ENCODE measurements at places on chromosomes 7 and 10. TPM values are rescaled to one million over a fixed set of nuclear protein-coding genes. Genes with fewer than 3 reads are reported as not detected.
A peak's percentile ranks its signal among the peaks of the same experiment; 100 is the strongest.

DNA sequence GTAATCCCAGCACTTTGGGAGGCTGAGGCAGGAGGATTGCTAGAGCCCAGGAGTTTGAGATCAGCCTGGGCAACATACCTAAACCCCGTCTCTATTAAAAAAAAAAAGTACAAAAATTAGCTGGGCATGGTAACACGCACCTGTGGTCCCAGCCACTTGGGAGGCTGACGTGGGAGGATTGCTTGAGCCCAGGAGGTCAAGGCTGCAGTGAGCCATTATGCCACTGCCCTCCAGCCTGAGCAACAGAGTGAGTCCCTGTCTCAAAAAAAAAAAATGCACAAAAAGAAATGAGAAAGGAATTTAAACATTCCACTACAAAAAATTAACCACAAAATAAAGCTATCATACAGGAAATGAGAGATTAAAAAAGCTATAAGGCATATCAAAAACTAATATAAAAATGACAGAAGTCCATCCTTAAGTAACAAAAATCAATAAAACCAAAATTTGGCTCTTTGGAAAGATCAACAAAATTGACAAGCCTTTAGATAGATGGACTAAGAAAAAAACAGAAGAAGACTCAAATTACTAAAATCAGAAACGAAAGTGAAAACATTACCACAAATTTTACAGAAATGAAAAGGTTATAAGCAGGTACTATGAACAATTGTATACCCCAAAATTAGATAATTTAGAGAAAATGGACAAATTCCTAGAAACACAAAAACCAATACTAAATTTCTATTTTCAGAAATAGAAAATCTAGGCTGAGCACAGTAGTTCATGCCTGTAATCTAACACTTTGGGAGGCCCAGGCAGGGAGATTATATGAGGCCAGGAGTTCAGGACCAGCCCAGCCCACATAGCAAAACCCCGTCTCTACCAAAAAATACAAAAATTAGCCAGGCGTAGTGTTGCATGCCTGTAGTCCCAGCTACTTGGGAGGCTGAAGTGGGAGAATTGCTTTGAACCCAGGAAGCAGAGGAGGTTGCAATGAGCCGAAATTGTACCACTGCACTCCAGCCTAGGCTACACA, 42.4 kb upstream of the NANOS1 start:
- DNase-seq: peak; percentile 43

DNA sequence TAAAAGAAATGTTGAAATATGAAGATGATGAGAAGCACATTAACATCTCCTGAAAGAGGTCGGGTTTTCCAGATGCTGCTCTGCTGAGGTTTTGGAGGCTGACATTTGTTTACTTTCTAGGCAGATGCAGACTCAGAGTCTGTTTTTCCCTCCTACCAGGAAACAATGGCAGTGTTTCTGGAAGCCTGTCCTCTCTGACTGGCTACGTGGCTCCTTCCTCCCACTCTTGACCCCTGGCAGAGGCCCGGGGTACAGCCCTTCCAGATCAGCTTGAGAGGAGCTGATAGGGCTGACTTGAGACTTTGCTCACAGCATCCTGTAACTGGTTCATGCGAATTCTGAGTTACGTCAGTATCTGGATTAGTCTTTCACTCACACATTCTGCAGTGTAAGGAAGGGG, 41.1 kb upstream of the IL15RA start:
- no peak for DNase-seq

Gene IFIT3
- total RNA-seq: 6.1 TPM

- no peak for DNase-seq
Measured at GRCh38 chr7:106589198-106589879, 71.6 kb downstream of the CCDC71L start.

GRCh38 chr7:135991322-135991721, 14.2 kb upstream of the MTPN start:
- no peak for DNase-seq

DNA sequence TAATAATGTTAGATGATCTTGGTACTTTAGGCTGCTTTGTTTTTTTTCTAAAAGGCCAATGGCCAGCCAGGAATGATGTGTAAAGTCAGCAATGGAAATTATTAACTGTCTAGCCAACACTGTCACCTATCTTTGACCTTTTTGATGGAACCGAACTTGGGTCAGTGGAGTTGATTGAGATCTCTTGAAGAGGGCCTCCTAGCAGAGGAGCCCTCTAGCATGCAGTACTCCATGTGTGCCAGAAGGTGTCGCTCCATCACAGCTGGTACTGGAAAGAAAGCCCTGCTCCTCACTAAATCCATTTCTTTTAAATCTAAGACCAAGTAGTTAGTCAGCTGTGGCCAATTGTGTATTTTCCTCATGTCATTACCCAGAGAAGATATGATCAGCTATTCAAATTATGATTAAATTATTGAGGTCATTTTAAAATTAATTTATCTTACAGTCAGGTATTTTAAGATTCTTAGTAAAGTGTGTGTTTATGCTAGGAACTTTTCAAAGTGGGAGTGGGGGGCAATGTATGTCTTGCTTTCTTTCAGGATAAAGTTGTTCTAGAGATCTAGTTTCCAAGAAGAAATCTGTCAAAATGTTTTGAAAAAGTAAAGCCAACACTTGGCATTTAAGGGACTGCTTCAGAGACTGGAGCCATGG, 33.1 kb upstream of the CROT start:
- no peak for DNase-seq

Gene FZD1
- 16.5 TPM for total RNA-seq

DNA sequence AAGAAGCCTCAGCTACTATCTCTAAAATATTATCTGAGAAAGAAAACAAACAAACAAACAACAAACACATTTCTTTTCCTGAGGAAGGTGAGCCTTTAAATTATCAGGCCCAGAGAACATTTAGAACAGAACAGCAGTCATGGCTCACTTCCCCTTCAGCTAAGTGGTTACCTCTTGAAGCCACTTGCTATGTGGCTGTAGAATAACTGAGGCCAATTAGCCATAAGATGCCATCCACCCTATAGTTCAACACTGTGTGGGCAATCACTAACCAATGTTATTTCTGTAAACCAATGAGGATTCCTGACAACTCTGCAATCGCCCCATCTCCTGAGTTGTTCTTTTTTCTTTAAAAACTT, 3.7 kb upstream of the UPP1 start:
- DNase-seq: no peak

Gene TMEM120A
- total RNA-seq: 45.9 TPM

DNA sequence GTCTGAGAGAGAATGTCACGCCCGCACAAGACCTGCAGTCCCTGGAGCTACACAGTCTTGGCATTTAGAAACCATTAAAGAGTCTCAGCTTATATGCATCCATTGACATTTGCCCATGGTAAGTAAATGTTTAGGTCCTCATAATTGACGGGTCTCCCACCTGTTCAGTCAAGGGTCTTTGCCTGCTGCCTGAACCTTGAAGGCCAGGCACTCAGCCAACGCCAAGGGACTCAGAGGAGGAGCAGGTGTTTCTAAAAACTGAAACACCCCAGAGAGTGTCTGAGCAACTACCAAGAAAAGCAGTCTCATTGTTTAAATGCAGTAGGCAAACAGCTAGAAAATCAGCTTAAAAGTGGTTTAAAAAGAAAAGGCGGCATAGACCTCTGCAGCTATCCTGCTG, 264.7 kb upstream of the AKR1E2 start:
- no peak for DNase-seq

GRCh38 chr10:5476918-5477525, 22.3 kb downstream of the CALML5 start:
- no peak for DNase-seq

DNA sequence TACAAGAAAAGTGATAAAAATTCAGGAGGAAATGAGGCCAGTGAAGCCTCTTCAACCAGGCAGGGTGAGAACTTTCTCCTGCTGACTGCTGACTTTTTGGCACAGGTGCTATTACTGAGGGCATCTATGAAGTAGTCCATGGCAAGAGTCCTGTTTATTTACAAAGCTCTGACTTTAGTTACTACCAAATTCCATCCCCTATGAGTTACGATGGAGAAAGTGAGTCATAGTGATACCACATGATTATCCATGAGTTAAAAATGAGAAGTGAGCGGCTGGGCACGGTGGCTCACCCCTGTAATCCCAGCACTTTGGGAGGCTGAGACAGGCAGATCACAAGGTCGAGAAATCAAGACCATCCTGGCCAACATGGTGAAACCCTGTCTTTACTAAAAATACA, 19.9 kb downstream of the CCDC3 start:
- no peak for DNase-seq

DNA sequence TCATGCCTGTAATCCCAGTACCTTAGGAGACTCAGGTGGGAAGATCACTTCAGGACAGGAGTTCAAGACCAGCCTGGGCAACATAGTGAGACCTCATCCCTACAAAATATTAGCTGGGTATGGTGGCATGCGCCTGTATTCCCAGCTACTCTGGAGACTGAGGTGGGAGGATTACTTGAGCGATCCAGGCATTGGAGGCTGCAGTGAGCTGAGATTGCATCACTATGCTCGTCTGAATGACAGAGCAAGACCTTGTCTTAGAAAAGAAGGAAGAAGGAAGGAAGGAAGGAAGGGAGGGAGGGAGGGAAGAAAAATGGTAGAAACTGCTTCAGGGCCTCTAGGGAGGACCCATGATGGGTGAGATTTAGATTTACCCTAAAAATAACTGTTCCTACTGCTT, 112.3 kb downstream of the SPDYE5 start:
- DNase-seq: no peak

- no peak for DNase-seq
Measured at GRCh38 chr7:86929293-86930109, 130.0 kb downstream of the ELAPOR2 start.

DNA sequence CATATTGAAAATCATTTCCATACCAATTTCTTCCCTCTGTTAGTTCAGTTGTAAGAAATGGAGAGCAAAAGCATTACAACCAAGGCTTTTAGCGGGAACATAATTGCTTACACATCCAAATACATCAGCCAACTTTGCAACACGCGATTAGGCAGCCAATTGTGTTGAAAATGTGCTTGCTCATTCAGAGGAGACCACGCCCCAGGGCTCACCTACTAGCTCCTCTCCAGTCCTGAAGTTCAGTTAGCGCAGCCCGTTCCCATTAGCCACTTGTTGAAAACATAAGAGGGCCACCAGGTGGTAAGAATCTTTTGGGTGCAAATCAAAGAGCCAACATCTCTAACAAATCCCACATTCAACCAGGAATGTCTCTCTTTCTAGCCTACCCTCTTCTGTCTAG, 213.2 kb upstream of the MDFIC start:
- no peak for DNase-seq

Gene UBE3C
- total RNA-seq: 69.5 TPM

Gene HIPK2
- 21.9 TPM for total RNA-seq

- DNase-seq: no peak
Measured at GRCh38 chr10:131944412-131944811, 37.3 kb downstream of the BNIP3 start.

DNA sequence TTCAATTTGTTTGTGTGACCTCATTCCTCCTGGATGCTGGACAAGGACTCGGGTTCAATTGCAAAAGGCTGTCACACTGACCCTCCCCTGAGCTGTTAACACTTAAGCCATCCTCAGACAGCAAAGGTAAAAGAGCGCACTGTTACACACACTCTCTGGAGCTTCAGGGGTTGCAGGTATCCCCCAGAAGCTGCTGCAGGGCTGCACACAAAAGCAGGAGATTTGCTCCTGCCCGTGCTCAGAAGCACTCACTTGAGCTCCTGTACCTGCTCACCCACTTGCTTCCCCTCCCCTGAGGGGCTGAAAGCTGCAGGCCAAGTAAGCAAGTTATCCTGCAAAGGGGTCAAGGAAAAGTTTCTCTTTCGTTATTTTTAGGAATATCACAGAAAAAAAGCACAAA, 886.2 kb upstream of the ZWINT start:
- DNase-seq: no peak
